ENCODE measurements at places on chromosomes 5 and 9.

- no peak for DNase-seq
These were observed 35.1 kb downstream of the LIX1 start for GRCh38 chr5:97107318-97107717.

DNA sequence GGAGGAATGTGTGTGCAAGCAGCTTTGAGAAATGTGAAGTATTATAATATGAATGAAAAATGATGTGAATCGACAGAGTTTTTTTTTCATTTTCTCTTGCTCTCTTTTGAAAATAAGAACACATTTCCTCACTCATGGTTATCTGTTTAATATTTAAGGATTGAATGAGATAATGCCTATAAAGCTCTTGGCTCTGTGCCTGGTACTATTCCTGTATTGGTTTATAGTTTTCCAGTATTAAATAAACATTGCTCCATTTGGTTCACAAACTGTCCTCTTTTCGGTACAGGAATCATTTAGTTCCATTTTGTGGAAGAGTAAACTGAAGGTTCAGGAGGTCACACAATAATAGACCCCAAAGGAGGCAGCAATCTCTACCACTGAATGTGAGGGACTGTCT lies 1185.5 kb upstream of the WWC1 start:
- no peak for DNase-seq

GRCh38 chr9:114784721-114785279 lies 21.0 kb downstream of the TNFSF15 start:
- DNase-seq: no peak

DNA sequence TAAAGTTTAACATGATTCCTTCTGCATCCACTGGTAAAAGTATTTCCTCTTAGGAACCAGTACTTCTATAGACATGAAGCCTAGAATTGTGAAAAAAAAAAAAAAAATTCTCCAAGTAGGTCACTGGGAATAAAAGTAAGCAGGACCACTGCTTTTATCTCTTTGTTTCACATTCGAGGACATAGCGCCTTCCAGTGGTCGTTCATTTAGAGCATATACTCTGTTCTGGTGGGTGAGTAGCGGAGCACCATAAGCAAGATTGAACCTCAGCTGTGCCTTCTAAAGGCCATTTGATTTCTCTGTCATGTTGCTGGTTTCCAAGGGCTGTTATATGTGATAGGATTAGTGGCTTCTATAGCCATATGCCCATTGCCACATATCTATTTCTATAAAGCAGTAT lies 393.1 kb downstream of the TMEM232 start:
- DNase-seq: no peak

DNA sequence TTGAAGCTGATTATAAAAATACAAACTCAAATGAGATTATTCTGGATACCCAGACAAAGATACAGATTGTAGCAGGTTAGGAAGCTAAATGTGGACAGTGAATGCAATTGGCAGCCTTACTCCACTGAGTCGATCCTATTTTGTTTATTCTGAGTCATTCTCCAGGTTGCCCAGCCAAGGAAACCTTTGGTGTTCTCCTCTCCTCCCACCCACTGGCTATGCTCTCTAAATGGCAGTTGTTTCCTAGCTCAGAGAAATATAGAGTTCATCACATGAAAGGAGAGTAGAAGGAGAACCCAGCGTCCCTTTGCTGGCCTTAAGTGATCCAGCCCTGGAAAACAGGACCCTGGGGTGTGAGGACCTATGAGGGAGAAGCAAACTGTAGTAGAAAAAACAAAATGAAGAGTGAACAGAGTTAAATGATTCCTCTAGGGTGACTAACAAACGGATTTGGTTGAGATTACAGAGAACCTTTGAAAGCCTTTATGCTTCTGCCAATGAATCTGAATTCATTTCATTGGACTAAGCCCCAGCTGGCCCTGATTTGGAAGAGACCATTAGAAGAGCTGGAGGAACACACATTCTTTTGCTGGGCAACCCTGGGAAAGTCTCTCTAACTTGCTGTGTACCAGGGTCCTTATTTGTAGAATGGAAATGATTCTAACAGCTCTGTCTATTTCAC lies 95.1 kb downstream of the BRINP1 start:
- no peak for DNase-seq

GRCh38 chr9:95025213-95026147 lies 292.0 kb downstream of the FANCC start:
- no peak for DNase-seq

DNA sequence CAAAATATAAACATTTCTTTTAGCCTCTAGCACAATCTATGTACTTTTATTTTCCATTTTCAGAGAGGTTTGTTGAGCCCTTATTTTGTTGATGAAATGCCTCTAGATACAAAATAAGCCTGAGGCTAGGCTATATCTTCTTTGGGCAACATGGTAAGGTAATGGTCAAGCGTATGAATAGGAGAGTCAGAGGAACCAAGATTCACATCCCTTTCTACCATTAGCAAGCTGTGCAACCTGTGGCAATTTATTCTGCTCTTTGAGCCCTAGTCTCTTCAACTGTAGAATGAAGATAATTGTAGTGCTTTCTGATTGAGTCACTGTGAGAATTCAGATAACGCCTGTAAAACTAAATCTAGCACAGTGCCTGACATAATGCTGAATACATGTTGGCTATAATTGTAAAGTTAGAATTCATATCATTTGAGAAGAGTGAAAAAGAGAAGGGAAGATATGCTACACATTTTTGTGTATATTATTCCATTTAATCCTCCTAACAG lies 412.5 kb downstream of the CCDC171 start:
- no peak for DNase-seq

DNA sequence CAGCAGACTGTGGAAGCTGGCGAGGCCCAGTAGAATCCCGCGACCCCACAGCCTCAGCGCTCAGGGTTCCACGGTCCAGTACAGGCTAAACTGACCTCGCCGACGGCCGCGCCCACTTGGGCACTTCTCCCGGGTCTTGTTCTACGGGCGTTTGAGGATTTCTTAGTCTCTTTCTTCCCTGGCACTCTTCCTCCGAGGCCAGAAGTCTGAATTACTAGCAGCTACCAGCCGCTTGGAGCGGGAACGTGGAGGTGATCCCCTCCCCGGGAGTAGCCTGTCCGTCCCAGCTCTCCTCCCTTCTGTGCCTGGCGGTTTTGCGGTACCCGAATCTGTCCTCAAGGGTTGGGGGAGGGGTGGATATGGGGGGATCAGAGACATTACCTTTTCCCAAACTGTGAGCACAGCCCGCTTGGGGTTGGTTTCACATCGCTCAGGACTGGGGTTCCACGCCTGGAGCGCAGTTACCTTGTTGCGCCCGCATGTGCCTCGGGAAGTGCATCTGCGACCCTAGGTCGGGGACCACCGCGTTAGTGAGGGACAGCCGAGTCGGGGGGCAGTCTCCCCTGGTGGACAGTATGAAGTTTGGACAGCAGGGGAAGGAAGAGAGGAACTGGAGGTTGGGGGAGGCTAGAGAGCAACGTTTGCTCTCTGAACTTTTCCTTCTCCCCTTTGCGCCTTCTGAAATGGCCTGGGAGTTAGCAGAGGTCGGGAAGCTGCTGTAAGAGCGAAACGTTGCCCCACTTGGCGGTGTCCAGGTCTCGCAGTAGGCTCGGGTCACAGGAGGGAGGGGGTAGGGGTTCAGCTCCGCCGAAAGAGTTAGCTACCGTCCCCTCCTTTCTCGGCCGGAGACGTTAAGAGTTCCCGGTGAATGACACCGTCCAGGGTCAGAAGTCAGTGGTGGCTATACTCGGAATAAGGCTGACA lies 190.8 kb downstream of the MEF2C start:
- DNase-seq: no peak

DNA sequence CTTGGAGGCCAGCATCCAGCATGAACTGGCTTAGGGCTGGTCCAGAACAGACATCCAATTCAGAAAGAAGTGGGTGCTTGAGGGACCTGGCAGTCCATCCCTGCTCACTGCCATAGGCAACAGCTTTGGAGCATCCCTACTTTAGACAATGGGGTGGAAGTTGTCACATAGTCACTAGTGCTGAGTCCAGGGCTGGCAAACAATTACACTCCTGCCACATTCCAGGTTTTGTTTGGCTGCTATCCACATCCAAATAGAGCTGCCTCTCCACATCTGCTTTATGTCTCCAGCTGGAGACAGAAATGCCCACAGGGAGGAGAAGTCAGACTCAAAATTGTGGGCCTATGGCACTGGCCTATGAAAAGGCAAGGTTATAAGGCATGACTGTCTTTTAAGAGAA lies 7.0 kb downstream of the FSTL4 start:
- DNase-seq: no peak

- no peak for DNase-seq
These were observed 30.3 kb downstream of the NDUFS4 start for GRCh38 chr5:53590759-53591158.

DNA sequence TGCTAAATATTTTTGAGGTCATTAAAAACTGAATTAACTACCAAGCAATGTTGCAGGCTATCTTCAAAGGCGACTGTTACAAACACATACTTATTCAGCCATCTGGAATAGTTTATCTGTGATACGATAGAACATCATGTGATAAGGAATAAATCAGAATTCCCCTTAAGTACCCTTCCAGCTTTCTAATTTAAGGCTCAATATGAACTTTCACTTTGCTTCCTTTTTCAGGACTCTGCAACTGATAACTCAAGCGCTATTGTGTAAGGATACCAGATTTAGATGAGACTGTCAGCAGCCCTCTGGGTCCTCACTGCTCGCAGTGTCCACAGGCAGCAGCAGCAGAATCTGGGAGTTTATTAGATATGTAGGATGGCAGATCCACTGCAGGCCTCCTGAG lies 416.3 kb downstream of the SPATA31D1 start:
- no peak for DNase-seq

DNA sequence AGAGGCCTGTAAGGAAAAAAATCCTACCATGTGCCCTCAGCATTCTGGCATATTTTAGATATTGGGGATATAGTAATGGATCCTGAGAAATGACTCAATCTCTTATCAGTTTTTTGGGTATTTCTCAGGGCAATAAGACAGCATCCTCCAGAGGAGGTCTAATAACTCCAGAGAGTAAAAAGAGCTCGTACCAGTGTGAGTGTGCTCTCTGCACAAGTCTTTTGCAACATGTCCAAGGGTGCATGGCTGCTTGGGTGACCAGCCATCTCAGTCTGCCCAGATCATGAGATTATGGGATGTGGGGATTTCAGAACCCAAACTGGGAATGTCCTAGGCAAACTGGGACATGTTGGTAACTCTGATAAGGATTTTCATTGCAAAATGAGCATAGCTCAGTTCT lies 15.3 kb downstream of the ASPN start:
- no peak for DNase-seq

- DNase-seq: no peak
These were observed 23.1 kb downstream of the SPTAN1 start for GRCh38 chr9:128575469-128575868.
